ENCODE measurements at places on chromosomes 7 and 10.

- no peak for DNase-seq
Observed at GRCh38 chr10:124883510-124884321, 58.2 kb upstream of the ZRANB1 start.

GRCh38 chr7:133652547-133652946, 399.7 kb downstream of the EXOC4 start:
- DNase-seq: no peak

DNA sequence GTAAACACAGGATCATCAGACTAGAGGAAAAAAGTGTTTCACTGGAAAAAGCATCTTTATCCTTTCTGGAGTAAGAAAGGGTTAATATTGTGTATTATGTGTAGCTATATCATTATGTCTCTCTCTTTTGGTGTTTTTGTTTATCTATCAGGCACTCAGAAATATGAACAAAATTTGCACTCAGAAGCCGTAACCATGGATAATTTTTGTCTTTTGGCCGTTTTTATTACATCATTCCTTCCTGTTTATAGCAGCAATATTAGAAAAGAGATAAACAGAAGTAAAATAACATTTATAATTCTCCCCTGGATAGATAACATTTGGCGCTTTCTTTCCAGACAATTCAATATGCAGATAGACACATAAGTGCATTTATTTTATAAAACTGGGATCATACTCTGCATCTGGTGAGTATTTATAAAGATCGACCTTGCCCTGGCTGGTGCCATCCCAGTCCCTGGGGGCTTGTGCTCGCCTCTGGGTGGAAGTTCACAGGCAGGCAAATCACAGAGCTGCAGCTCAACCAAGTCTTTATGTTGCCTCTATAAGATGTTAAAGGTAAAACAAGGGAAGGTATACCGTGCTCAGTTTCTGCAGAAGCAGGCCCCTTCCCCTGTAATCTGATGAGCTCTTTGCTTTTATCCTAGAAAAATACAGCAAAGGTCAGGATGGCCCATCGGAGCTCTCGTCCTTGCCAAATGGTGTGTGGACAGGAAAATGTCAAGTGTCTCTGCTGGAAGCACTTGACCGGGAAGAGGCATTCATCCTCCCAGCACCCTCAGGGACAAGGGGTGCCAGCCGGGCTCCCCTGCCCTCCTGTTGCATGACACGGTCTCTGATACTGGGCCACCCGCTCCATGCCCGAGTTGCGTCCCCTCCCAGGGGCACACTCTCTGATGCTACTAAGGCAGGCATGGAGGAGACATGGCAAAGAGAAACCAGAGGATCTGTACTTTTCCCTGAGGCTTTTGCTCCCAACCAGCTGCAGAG, 43.9 kb downstream of the PYROXD2 start:
- no peak for DNase-seq

DNA sequence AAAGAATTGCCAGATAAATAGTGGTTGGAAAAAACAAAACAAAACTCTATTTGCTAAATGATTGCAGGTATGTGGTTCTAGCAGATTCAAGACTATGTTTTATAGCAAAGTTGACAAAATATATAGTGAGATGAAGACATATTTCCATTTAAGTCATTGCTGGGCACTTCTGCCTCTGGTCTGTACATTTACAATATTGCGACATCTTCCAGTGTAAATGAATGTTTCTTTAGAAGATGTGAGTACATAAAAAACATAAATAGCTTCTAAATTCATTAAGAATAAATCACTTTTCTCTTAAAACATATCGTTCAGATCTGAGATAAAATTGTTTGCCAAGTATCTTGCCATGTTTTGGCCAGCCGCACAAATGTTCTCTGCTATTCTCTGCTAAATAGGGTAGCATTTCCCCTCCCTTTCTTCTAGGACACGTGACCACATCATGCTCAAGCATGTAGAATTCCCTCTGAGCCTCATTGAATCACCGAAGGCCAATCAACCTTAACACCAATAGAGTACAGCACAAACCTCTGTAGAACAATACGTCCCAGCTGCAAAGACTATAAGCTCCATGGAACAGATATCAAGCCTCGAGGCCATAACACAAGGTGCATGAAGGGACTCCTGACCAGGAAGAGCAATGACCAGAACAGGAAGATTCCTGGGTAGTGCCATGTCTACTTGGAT, 1173.3 kb downstream of the GATA3 start:
- no peak for DNase-seq

DNA sequence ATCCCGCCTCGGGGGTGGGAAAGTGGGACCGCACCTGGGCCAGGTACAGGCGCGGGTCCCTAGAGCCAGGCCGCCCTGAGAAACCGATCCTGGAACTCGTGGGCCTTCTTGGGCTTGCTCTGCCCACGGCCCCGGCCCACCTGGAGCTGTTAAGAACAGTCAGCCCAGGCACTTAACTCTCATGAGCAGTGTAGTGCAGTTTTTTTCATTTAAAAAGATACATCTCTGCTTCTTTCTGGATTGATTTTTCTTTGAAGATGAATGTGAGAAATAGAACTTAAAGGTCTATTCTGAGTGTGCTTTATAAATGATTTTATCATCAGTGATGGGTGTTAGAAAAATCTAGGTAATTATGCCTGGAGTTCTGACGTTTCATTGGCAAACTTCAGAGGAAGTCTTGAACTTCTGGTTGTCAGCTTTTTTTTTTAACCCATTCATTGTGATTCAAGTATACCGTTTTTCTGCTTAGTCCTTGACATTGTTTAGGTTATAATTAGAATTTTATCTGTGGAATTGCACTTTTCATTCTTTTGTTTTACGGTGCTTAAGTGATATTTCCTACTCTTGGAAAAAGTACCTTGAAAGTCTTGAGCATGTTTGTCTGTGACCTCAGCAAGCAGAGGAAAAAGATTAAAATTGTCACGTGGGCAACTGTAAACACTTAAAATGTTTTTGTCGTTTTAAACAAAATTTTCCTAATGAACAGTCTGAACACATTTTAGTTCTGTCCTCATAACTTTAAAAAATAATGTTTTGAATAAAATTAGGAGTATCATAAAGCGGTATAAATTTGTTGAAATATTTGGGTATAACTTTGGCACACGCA, 906 bp downstream of the CDK1 start:
- no peak for DNase-seq

DNA sequence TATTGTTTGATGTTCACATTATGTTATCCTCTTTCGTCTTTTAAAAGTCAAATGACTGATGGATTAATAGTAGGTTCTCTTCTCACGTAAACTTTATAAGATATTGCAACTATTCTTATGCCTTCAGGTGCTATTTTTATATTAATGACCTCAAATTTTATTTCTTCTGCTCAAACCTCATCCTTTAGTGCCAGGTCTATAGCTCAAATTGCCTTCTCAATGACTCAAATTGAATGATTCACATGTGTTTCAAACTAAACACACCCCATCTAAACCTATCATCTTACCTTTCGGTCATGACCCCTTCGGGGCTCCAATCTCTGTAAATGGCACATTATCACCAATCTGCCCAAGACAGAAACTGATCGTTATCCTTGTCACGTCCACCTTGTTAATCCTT, 22.0 kb upstream of the LIPF start:
- no peak for DNase-seq

DNA sequence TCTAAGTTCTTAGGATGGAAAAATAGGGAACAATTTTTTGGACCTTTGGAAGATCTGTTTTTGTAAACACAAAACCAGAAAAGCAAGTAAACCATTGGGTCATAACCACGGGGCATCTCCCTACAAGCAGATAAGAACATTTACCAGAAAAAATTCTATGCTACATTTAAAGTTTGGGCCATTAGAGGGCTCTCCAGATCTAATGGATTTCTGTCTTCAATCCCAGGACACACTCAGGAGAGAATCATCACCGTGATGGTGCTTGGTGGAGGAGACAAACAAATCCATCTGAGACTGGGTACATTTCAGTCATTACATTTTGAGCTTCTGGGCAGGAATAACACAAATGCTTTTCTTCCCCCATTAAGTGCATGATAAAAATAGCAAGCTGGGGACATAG, 178.4 kb upstream of the TARP start:
- DNase-seq: peak; percentile 58

DNA sequence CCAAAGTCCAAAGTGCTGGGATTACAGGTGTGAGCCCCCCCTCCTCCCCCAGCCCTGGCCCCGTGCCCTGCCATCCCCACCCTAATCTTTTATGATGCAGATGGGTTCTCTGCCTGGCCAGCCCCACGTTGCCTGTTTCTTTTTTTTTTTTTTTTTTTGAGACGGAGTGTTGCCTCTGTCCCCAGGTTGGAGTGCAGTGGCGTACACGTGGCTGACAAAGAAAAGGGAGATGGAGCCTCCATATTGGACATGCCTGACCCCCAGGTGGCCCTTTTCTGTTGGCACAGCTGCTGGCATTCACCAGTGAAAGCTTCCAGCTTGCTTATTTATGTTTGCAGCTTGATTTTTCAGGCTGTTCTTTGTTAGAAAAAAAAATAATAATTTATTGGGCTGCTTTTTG, 235.3 kb downstream of the CCDC3 start:
- DNase-seq: no peak

DNA sequence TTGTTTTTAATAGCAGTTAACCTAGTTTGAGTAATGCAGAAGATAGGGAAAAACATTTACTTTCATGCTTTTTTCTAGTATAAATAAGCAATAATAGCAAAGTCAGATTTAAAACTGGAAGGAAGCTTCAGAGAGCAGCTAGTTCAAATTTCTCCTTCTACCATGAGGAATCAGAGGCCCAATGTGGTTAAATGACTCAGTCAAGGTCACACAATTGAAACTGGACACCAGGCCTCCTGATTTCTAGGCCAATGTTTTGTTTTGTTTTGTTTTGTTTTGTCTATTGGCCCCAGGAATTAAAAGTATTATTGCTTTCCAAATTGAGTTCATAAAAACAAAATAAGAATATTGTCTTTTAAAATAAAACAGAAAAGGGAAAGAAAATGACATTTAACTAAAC, 122.3 kb downstream of the TRIL start:
- peak; percentile 28 for DNase-seq

DNA sequence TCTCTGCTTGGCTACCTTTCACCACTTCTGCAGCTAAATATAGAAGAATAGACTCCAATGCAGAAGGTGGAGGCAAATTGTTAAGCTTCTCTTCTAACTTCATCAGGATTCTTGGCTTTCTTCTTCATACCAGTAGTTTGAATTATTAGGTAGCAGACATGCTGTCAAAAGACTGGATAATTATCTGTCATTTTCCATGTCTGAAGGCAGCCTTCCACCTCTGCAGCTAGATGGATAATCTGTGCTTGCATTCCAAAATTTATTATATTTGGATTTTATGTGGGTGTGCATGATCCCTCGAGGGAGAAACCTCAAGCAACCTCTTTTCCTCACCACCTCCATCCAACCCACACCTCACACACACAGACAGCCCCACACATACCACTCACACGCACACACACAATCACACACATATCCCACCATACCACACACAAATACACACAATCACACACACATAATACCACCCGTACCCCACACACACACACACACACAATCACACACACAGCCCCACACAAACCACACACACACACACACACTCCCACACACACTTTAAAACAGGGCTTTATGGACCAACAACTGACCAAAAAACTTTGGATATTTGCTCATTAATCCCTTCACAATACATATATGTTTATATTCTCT, 145.0 kb downstream of the C7orf25 start:
- no peak for DNase-seq

DNA sequence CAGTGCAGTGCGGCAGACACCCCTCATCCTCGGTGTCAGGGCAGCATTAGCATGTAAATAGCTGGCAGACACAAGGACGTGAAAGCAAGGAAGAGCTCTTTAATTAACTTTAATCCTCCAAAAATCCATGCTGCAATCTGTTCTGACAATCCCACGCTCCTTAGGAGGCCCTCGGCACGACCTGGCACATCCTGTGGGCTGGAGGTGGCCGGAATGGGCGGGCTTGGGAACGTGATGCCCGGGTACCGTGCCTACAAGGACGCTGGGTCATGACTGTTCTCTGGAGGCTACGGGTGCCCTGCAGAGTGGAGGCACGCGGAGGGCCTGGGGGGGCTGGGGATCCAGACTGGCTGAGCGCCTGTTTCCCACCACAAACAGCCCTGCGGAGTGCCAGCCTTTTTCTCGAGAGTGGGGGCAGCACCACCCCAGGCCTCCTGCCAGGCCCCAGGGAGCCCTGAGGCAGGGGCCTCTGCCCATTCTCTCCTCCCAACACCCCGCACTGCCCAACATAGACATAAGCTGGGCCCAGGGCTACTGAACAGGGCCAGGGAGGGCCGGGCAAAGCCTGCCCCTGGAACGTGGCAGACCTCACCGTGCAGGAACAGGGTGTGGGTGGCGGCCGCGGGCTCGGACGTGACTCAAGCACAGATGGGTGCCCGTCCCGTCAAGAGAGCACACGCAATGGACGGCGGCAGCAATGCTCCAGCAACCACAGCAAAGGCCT, 189.3 kb downstream of the MAD1L1 start:
- no peak for DNase-seq

GRCh38 chr7:138992052-138992531, 10.9 kb upstream of the KIAA1549 start:
- no peak for DNase-seq

DNA sequence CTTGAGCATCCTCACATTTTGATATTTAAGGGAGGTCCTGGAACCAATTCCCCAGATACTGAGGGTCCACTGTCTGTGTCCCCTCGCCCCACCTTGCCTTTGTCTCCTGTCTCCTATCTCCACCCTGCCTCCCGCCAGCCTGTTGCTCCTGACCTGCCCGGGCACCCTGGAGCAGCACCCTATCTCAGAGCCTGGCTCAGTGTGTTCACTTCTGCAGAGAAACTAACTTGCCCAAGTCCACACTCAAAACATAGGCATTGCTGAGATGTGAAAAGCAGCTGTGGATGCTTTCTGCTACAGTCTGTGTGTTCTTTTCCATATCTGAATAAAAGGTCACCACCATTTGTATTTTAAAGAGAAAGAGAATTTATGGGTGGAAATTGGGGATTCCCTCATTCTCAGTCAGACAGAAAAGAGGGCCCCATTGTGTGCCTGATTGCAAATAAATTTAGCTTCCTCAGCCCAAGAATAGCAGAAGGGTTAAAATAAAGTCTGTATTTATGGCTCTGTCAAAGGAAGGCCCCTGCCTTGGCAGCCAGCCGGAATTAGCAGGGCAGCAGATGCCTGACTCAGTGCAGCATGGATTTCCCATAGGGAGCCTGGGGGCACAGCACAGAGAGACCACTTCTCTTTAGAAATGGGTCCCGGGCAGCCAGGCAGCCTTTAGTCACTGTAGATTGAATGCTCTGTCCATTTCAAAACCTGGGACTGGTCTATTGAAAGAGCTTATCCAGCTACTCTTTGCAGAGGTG, 161.3 kb downstream of the EGFR start:
- no peak for DNase-seq

DNA sequence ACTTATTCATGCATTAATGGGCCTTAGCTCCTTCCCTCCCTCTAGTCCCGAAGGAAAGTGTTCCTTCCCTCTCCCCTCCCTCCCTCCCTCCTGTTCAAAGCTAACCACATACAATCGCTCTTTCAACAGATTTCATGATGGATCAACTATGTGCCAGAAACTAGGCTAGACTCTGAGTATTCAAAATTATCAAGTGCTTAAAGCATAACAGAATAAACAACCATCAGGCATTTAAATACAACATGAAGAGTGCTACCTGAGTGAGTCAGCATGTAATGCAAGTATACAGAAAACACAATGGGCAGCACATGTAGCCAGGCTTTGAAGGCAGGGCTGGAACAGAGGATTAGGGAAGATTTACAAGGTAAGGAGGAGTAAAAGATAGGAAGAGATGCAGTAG, 11.3 kb downstream of the CHCHD3 start:
- no peak for DNase-seq
